ENCODE measurements at places on chromosomes 4 and X.

- no peak for DNase-seq
These were observed 49.1 kb downstream of the MID1 start for GRCh38 chrX:10571260-10571659.

DNA sequence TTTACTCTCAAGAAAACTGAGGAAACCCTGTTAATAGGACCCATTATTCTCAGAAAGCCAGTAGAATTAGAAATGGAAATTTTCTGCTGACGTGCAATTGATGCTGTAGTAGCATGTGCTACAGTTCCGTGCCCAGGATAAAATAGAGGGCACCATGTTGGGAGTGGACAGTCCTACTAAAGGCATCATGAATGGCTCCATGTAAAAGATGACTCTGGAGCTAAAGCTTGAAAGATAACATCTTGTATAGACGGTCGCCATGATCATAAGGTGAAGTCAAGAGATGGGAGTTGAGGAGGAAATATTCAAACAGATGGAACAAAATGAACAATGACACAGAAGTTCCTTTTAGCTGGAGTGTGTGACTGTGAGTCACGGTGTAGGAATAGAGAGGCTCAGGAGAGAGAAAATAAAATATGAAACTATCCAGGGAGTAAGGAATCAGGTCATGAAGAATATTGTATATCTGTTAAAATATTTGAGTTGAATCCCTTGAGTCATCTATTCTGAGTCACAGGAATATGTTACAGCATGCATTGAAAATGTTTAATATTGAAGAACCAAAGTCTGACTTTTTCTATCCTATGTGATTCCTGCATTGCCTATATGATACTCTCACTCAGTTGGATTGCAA lies 31.8 kb downstream of the ANXA10 start:
- no peak for DNase-seq

DNA sequence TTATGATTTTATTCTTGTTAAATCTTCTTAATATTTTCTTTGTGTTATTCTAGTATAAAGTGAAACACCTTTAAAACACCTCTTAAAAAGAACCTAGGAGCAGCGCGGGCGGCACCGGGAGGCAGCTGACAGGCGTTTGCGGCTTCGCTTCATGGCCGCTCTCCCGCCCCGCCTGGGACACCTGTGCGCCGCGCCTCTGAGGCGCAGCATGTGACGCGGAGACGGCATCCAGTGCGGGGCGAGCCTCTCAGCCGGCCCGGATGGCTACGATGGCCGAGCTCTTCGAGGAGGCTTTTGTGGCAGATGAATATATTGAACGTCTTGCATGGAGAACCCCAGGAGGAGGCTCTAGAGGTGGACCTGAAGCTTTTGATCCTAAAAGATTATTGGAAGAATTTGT lies 1592.7 kb downstream of the TECRL start:
- no peak for DNase-seq

DNA sequence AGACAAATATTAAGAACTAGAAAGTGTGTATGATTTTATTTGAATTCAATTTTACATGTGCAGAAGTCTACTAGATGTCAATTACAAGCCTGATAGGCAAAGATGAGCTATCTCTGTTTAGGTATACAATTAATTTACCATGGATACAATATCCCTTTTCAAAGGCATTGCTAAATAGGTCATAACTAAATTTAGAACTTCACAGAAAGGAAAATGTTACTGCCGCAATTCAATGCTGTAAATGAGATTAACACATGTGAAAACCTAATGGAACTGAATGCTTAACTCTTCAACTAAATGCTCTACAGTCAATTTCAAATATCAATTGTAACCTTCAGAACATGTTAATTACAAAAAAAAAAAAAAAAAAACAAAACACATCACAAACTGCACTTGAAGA lies 14.6 kb downstream of the RAP2C start:
- DNase-seq = no peak

DNA sequence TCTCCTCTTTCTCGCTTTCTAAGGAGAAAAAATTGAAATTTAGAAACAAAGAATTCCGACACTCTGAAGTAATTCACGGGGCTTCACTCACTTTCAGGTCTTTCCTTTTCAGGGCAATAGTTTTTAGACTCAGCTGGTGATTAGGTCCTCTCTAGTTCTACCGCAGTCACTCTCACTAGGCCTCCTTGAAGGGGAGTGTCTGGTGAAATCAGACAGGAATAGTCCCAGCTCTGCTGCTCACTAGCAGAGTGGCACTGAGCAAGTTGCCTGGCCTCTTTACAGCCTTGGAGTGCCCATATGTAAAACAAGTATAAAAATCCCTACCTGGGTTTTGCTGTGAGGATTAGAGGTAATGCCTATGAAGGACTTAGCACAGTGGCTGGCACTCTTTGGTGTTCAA lies 64.1 kb downstream of the NEUROG2 start:
- DNase-seq = no peak

GRCh38 chr4:149549911-149550310 lies 265.7 kb downstream of the IQCM start:
- no peak for DNase-seq

GRCh38 chr4:78781924-78782323 lies 5.8 kb downstream of the BMP2K start:
- no peak for DNase-seq

DNA sequence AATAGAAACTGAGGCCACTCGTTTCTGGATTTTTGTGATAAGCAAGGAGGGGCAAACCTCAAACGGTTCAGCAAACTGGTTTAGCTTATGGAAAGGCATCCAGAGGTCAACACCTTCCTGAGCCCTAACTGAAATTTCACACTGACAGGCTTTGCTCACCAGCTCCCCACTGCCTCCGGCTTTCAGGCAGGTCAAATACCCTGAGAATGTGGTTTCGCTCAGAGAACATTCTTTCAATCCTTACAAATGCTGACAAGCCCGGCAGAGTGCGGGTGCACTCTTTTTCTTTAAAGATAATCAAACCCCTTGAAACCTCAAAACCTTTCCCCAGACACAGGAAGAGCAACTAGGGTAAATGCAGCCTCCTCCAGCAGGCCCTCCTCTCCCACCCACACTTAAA lies 41.5 kb downstream of the CD40LG start:
- no peak for DNase-seq

GRCh38 chrX:111869639-111870034 lies 6.3 kb upstream of the TRPC5OS start:
- DNase-seq = peak; percentile 31

GRCh38 chr4:52545099-52546069 lies 113.7 kb downstream of the USP46 start:
- no peak for DNase-seq

GRCh38 chrX:39910651-39911050 lies 187.1 kb downstream of the BCOR start:
- DNase-seq = no peak

GRCh38 chr4:124974152-124974551 lies 261.6 kb upstream of the ANKRD50 start:
- no peak for DNase-seq

DNA sequence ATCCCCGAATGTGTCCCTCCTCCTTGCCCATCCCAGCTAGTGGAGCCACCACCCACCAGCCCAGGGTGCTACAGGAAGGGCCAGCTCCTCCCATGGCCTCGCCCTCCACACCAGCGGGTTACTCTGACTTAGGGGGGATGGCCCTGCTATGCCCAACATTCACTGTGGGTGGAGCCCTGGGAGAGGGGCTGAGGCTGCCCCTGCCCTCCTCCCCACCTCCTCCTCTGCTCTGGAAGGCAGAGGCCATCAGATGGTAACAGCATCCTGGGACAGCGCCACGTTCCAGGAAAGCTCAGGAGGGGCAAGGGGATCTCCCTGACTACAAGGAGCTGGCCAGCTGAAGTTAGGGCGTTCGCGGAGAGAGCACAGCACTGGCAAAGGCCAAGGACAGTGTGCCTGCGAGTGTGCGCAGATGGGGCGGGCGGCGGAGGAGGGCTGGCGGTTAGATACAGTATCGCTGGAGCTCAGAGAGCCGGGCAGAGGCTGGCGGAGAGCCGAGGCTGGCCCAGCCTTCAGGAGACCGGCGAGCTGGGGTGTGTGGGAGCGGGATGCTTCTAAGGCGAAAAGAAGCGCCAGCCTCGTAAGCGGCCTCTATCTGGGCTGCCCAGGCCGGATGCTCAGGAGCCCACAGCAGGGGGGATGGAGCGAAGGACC lies 1.5 kb downstream of the JAKMIP1 start:
- no peak for DNase-seq

DNA sequence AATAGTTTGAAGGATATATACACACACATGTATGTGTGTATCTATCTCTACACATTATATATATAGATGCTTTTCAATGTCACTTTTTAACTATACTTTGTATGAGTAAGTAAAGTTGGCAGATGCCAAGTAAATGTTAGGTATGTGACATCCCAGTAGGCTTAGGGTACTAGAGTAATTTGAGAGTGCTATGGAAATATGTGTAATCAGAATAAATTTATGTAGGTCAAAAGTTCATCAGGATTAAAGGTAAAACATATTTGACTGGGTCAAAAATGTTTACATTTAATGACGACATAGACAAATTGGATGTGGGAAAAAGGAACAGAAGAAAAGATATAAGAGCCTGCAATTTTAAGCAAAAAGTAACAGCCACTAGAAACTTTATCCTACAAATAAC lies 588.8 kb downstream of the ANKRD50 start:
- DNase-seq = no peak

DNA sequence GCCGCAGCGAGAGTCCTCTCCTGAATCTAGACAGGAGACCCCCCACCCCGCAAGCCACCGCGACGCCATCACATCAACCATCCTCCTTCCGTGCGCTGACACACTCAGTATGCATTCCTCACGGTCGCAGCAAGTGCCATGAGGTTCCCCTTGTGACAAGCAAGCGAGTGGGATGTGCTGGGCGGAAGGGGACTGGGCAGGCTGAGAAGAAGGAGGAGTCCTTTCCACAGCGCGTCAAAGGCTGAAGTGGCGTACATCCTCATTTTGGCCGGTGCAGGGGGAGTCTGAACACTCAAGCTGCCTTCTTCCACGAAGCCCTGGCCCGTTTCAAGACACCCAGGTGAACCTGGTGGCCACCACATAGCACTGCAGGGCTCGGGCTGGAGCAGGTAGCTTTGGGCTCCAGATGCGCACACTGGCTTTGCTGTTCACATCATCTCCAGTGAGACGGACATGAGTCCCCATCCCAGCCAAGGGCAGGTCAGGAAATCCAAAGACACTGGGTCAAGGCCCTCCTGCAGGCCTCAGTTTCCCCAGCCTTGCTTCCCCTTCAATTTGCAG lies 30.4 kb downstream of the CCNQ start:
- DNase-seq = no peak

DNA sequence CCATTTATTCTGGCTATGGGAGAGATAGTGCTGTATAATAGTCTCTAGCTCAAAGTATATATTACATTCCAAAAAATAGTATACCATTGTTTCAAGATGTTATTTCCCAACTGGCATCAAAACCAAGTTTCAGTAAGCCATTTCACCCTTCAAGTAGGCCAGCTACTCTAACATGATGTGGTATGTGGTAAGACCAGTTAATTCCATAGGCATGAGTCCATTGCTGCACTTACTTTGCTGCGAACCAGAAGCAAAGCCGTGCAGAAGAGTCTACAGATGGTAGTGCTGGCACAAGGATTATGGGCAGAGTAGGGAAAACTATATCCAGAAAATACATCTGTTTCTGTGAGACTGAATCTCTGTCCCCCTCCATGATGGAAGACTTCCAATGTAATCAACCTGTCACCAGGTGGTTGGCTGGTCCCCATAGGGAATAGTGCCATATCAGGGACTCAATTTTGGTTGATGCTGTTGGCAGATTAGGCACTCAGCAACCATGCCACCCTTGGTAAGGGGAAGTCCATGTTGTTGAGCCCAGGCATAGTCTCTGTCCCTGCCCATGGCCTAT lies 49.8 kb upstream of the HSD17B10 start:
- DNase-seq = no peak

DNA sequence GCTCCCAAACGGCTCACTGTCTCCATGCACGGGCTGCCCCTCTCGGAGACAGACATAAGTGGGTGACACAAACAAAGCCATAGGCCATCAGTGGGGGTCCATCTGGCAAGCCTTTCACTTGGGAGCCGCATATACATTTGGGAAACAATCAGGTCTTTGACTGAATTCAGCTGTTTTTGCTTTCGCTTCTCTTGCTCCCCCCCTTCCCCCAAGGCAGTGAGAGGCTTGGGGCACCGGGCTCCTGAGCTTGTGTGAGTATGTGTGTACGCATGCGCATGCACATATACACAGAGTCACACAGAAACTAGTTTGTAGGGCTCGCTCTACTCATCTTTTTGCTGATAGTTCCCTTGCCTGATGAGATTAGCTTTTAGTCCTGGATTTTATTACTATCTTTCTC lies 284.4 kb downstream of the AFF2 start:
- no peak for DNase-seq

All from NCI-H2171 (cell line).